ENCODE measurements at places on chromosomes 11 and 22. TPM values are rescaled to one million over a fixed set of nuclear protein-coding genes. Genes with fewer than 3 reads are reported as not detected.

The FAM83F gene
- total RNA-seq: 18.1 TPM

The SOX10 gene
- not detected for total RNA-seq

The NPAS4 gene
- total RNA-seq: not detected

The CDC42BPG gene
- total RNA-seq: 17.1 TPM

The C22orf42 gene
- not detected for total RNA-seq

The OR5P2 gene
- total RNA-seq: not detected

The THYN1 gene
- 74.7 TPM for total RNA-seq

The SYT12 gene
- total RNA-seq: 3.2 TPM

The PGA4 gene
- not detected for total RNA-seq

The CTSW gene
- not detected for total RNA-seq

The PHF21B gene
- not detected for total RNA-seq

The MGAT3 gene
- total RNA-seq: under 0.01 TPM

The OR51I1 gene
- 0.24 TPM for total RNA-seq

The PDGFD gene
- 0.48 TPM for total RNA-seq

The RRM1 gene
- total RNA-seq: 63.6 TPM

The IGLL5 gene
- not detected for total RNA-seq

The NOX4 gene
- 0.64 TPM for total RNA-seq

The OR51I2 gene
- total RNA-seq: not detected

The ANAPC15 gene
- total RNA-seq: 15.2 TPM

The HPX gene
- total RNA-seq: not detected

The ART1 gene
- not detected for total RNA-seq

The CNGA4 gene
- 0.64 TPM for total RNA-seq

The MFRP gene
- not detected for total RNA-seq

The TCN1 gene
- 3.9 TPM for total RNA-seq

The CARD16 gene
- total RNA-seq: 2.2 TPM

The SYT8 gene
- 1.9 TPM for total RNA-seq
